Smooth muscle cell of bladder (primary cell): ENCODE measurements at places on chromosomes 12 and 14. TPM values are rescaled to one million over a fixed set of nuclear protein-coding genes. Genes with fewer than 3 reads are reported as not detected.

Gene TSHR
- total RNA-seq: not detected in 2 replicates

Gene LRRC10
- total RNA-seq: under 0.01 TPM in 1 of 2 replicates, not detected in the other

Gene DIO2
- 2.4 and 14.1 TPM in 2 replicates for total RNA-seq

Gene PSMA6
- 205 and 262 TPM in 2 replicates for total RNA-seq

Gene MCRS1
- 47.2 and 54.0 TPM in 2 replicates for total RNA-seq

Gene TMEM63C
- total RNA-seq: 0.65 and 0.71 TPM in 2 replicates

Gene NKX2-1
- not detected in 2 replicates for total RNA-seq

Gene RBP5
- total RNA-seq: not detected in 2 replicates

Gene INHBC
- not detected in 2 replicates for total RNA-seq

Gene SARNP
- 77.5 and 89.2 TPM in 2 replicates for total RNA-seq

Gene DDX54
- total RNA-seq: 25.2 and 30.2 TPM in 2 replicates

Gene ADAM20
- 0.71 and 1.3 TPM in 2 replicates for total RNA-seq

Gene ALDH1L2
- total RNA-seq: 44.7 and 44.8 TPM in 2 replicates

Gene TBX3
- 14.5 and 22.0 TPM in 2 replicates for total RNA-seq

Gene ALG10
- 3.7 and 6.1 TPM in 2 replicates for total RNA-seq

Gene SLCO1B1
- total RNA-seq: not detected in 2 replicates

Gene TAS2R9
- not detected in 2 replicates for total RNA-seq
